ENCODE measurements at places on chromosomes 3 and 15.

- DNase-seq: no peak
These were observed 107.3 kb upstream of the SELENOK start for GRCh38 chr3:53998980-53999379.

DNA sequence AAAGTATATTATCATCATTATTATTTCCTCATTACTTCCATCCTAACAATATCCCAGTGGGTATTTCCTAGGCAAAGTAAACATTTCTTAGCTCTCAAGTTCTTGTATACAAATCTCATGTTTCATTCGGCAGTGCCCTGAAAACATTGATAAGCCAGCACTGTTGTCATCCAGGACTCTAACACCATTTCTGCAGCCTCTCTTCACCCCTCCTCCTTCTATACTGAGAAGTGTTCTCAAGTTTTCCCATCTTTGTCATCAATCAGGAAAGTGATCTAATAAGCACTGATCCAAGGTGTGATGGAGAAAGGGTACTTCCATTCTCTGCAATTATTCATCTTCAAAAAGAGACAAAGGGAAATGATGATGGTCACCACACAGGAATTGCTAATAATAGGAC, 168.4 kb upstream of the CCDC54 start:
- no peak for DNase-seq

- no peak for DNase-seq
These were observed 33.7 kb upstream of the TEX264 start for GRCh38 chr3:51637144-51637940.

DNA sequence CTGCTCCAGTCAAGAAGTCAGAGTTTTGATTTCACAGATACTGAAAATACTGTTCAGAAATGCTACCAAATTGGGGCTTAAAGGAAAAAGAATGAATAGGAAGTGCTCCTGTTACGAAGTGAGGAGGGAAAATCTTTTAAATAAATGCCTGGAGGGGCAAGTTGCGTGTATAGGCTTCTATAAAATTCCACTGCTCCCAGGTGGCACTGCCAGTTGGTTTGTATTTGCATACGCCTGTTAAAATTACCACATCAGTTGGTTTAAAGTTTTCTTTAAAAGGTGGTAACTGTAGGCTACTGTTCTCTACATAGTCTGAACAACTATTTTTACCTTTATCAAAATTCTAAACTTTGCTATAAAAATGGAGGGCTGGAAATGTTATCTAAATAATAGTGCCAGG, 123.5 kb downstream of the DLG1 start:
- DNase-seq: no peak

GRCh38 chr3:17116007-17116600, 231.3 kb downstream of the PLCL2 start:
- no peak for DNase-seq

DNA sequence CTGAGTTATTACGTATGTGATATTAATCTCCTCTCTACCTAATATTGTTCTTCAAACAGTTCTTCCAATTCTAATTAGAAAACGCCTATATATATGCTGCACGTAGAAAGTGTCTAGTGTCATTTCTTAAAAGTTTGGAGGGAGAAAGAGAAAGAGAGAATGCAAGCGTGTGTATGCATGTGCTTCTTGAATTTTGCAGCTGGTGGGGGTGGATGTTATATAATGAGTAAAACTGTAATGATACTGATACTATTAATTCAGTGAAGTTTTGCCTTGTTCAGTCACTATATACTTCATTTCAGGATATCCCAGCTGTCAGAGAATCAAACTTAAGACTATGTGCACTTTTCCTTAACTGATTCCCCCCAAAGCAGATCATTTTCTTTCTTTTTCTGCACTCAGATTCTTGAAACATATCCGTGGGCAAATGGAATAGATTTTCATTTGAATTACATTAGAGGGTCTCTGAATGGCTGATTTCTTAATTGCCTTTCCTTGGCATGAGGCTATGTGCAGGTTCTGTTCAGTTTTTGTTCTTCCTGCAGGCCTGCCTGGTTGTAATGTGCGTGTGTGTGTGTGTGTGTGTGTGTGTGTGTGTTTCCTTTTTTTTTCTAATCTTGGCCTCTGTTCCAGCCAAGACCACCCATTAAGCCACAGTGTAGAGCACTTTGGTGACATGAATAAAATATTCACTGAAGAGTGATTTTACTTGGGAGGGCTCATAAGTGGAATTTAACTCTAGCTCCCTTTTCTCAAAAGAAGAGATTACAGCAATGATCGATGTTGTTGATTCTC, 617.5 kb downstream of the RBMS3 start:
- DNase-seq: no peak

- DNase-seq: no peak
These were observed 148.8 kb upstream of the GADL1 start for GRCh38 chr3:31043184-31043819.

DNA sequence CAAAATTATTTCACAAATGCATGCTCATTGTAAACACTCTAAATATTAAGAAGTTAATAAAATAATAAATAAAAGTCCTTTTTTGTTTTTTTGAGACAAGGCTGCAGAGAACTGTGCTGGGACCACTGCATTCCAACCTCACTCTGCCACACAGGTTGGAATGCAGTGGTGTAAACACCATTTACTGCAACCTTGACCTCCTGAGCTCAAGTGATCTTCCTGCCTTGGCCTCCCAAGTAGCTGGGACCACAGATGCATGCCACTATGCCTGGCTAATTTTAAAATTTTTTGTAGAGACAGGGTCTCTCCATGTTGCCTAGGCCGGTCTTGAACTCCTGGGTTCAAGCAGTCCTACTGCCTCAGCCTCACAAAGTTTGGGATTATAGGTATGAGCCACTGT, 578.4 kb downstream of the ZIC1 start:
- DNase-seq: no peak

DNA sequence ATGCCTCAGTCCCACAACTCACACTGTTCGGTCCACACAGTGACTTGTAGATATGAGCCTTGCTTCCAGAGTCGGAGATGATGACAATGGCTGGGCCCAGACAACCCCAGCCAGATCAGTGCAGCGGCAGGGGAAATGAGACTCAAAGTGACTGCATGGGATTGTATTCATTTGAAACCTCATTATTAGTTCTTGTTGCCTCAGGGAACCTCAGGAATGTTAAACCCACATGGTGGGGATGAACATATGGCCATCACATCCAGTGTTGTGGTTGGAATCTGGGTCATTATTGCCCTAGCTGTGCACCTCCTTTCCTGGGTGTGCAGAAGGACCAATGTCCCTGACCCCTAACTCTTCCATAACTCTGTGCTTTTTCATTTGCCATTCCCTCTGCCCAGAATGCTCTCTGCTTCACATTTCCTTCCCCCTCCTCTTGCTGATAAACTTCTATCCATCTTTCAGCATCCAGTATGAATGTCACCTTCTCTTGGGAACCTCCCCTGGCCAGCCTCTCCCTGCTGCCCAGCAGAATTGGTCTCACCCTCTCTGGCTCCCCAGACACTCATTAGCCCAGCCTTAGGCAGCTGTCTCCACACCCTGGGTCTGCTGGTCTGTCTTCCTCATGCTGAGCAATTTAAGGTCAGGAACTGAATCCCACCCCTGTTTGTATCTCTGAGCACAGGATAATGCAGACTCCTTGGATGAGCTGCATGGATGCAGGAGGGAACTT, 67.0 kb upstream of the TNFAIP8L3 start:
- DNase-seq: no peak

- DNase-seq: no peak
These were observed 1.1 kb upstream of the TPM1 start for GRCh38 chr15:63041402-63041973.

DNA sequence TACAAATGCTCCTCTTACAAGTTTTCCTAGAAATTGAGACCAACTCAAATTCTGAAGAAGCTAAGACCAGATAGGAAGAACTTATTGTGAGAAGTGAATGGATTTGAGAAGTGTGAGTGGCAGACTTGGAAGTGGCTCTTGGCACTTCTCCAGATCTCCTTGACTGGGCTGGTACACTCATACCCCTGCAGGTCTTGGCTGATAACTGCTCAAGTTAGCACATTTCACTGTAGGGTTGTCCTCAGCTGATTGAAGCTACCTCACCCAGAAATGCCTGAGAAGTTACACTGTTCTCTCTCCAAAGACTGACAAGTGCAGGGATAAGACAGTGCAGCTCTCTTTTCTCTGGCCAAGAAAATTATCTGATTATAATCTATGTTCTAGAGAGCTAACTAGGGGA, 16.5 kb upstream of the CLDN1 start:
- no peak for DNase-seq

- DNase-seq: no peak
These were observed 35.1 kb downstream of the LYZL4 start for GRCh38 chr3:42375121-42375800.

GRCh38 chr3:66320390-66320789, 99.6 kb downstream of the SLC25A26 start:
- DNase-seq: no peak

GRCh38 chr3:40068636-40069035, 240.9 kb upstream of the EIF1B start:
- DNase-seq: no peak

DNA sequence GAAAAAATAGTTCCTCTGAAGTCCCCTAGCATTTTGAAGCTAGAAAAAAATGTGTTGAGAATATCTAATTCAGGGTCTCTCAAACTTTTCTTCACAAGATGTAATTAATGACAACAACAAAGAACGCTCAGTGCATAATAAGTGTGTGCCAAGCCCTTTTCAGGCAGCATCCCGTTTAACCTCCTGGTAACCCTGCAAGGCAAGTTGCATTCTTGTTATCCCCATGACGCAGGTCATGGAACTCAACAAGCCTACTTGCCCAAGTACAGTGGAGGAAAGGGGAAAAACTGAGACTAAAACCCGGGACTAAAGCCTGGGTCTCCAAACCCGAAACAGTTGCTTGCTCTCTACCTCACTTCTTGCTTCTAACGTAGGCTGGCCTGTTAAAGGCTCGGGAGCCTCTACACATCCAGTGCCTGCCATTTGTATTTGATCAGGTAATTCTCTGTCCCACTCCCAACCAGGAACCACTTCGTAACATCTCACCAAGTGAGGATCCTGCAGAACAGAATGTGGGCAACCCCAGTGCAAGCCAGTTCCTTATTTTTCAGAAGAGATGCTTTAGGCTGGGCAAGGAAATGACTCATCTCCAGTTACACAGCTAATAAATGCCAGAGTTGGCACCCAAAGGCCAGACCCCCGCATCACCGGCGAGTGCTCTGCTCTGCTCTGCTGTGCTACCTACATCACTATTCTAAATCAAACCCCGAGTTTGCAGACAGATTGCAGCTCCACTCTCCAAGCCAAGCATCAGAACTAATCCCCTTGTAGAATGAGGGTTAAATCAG, 28.3 kb downstream of the LMCD1 start:
- DNase-seq: no peak

- no peak for DNase-seq
These were observed 81.2 kb downstream of the FBXL22 start for GRCh38 chr15:63678393-63678792.

DNA sequence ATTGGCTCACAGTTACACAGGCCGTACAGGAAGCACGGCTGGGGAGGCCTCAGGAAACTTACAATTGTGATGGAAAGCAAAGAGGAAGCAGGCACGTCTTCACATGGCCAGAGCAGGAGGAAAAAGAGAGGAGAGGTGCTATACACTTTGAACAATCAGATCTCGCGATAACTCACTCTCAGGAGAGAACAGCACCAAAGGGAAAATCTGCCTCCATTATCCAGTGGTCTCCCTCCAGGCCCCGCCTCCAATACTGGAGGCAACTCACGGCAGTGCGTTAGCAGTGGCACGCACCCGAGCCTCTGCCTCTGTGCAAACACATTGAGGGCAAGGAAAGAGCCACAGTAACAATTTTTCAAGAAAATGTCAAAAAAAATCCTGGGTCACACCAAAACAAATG, 11.0 kb downstream of the OSTN start:
- no peak for DNase-seq

- no peak for DNase-seq
These were observed 15.0 kb upstream of the TBL1XR1 start for GRCh38 chr3:177212278-177212610.

DNA sequence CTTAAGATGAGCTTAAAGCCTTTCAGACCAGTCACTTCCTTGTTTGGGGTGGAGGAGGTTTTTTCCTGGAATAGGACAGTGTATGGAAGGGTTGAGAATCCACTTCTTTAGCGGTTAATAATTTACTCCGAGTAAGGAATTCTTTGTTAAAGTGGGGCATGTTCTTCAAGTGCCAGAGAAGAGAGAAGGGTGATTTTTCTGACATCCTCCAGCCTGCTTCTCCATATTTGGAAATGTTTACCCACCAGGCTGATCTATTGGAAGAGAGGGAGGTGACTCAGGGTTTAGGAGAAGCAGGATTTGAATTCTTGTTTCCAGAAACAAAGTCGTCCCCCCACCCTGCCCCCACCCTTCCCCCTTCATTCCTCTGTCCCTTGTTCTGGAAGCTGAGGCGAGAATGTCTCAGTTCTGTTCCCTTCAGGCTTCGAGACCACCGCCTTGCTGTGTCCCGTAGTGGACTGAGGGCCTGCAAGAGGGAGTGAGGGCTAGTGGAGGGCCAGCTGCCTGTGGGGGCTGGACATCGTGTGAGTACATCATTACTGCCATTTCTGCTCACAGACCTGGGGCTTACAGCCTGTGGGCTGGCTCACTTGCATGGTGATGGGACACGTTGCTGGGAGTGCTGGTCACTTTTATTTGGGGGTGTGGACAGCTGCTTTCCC, 58.5 kb downstream of the LPP start:
- DNase-seq: no peak

All from NCI-H1417 treated with DMSO at 0.1 percent for 48 hours (cell line).